ENCODE measurements at places on chromosomes 2 and 18. TPM values are rescaled to one million over a fixed set of nuclear protein-coding genes. Genes with fewer than 3 reads are reported as not detected.

Gene TMEM87B
- total RNA-seq = 26.8 TPM

Gene PSTPIP2
- total RNA-seq = 0.63 TPM

Gene ALPG
- not detected for total RNA-seq

Gene PIEZO2
- total RNA-seq = 343 TPM

Gene TMEM18
- total RNA-seq = 8.5 TPM

Gene UGT1A3
- total RNA-seq = not detected

Gene COL4A3
- not detected for total RNA-seq

Gene CPLX4
- not detected for total RNA-seq

Gene ALPP
- total RNA-seq = not detected
